Dermis lymphatic vessel endothelial cell (primary cell): ENCODE measurements at places on chromosomes 7 and 10. TPM values are rescaled to one million over a fixed set of nuclear protein-coding genes. Genes with fewer than 3 reads are reported as not detected.

SOSTDC1 gene
- total RNA-seq: not detected in 2 replicates

ENO4 gene
- total RNA-seq: under 0.01 TPM in 1 of 2 replicates, not detected in the other

FAM25C gene
- total RNA-seq: not detected in 2 replicates

SEPHS1 gene
- total RNA-seq: 41.9 and 44.9 TPM in 2 replicates

SMO gene
- 1.5 and 2.1 TPM in 2 replicates for total RNA-seq

ACSM6 gene
- not detected in 2 replicates for total RNA-seq

SFTPA1 gene
- under 0.01 TPM in 1 of 2 replicates, not detected in the other for total RNA-seq

OR2A1 gene
- under 0.01 TPM in 1 of 2 replicates, not detected in the other for total RNA-seq

ANXA8 gene
- not detected in 2 replicates for total RNA-seq

TRRAP gene
- 13.5 and 16.8 TPM in 2 replicates for total RNA-seq

SEC61A2 gene
- total RNA-seq: 4.6 and 5.4 TPM in 2 replicates

MKRN1 gene
- total RNA-seq: 36.1 and 44.3 TPM in 2 replicates

MBL2 gene
- not detected in 2 replicates for total RNA-seq

SDK1 gene
- total RNA-seq: 0.76 and 0.86 TPM in 2 replicates

RADIL gene
- 5.1 and 5.5 TPM in 2 replicates for total RNA-seq

IFIT1B gene
- not detected in 2 replicates for total RNA-seq

NOS3 gene
- 29.3 and 29.9 TPM in 2 replicates for total RNA-seq

SRRM3 gene
- 1.7 and 2.8 TPM in 2 replicates for total RNA-seq

GJD4 gene
- not detected in 2 replicates for total RNA-seq

GNG11 gene
- total RNA-seq: 395 and 576 TPM in 2 replicates

SPRN gene
- total RNA-seq: not detected in 2 replicates

AMZ1 gene
- total RNA-seq: under 0.01 TPM in 2 replicates

DGKI gene
- 0.86 and 2.5 TPM in 2 replicates for total RNA-seq
